ENCODE measurements at places on chromosomes 11 and 22.

GRCh38 chr22:42930810-42931420 lies 73.8 kb upstream of the ARFGAP3 start:
- DNase-seq: no peak

DNA sequence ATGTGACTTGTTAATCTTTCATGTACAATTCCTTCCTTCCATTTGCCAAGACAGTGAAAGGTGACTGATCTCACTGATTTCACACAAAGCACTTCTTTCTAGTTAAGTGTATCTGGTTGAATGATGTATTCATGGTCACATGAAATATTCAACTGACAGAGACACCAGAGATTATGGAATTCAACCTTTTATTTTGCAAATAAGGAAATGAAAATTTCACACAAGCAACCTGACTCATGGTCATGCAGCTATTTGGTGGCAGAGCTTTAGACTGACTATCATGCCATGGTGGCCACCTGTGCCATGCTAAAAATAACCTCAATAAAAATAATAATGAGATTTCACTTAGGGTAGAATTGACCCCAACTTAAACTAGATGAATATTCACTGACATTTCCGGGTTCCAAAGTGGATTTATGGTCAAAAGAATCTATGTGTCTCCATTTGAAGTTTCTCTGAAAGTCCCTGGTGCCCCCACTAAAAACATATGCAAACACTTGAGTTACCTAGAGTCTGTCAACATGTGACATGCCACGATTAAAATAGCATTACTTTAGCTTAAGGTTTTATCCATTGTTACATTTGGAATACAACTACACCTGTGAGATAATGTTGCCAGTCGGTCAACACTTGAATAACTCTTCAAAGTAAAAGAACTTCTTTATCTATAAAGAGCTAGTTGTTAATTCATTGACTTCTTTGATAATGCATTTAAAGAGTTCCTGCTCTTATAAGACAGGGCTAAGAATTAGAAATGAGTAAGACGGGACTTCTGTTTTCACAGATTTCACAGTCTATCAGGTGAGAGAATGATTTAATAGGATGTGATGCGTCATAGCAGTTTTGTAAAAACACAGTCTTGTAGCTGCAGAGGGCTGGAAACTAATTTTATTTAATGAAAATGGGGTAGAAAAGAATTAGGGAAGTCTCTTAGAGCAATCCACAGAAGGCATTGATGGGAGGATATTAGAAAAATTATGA lies 94.6 kb upstream of the OR9G4 start:
- no peak for DNase-seq

- DNase-seq: peak; percentile 86
These were observed 22.8 kb upstream of the PICK1 start for GRCh38 chr22:38034278-38034882.

GRCh38 chr11:77121096-77121640 lies 6.9 kb upstream of the MYO7A start:
- no peak for DNase-seq

DNA sequence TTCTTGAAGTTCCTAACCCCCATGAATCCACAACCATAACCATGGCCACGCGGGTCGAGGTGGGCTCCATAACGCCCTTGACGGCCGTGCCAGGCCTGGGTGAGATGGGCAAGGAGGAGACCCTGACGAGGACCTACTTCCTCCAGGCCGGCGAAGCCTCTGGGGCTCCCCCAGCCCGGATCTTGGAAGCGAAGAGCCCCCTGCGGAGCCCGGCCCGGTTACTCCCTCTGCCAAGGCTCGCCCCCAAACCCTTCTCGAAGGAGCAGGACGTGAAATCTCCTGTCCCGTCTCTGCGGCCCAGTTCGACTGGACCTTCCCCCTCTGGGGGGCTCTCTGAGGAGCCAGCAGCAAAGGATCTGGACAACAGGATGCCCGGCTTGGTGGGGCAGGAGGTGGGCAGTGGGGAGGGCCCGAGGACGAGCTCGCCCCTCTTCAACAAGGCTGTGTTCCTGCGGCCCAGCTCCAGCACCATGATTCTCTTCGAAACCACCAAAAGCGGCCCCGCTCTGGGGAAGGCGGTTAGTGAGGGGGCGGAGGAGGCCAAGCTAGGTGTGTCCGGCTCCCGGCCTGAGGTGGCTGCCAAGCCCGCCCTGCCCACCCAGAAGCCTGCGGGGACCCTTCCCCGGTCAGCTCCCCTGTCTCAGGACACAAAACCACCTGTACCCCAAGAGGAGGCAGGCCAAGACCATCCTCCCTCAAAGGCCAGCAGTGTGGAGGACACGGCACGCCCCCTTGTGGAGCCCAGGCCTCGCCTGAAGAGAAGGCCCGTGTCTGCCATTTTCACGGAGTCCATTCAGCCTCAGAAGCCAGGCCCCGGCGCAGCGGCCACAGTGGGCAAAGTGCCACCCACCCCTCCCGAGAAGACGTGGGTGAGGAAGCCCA lies 75.7 kb downstream of the KIAA1671 start:
- no peak for DNase-seq

DNA sequence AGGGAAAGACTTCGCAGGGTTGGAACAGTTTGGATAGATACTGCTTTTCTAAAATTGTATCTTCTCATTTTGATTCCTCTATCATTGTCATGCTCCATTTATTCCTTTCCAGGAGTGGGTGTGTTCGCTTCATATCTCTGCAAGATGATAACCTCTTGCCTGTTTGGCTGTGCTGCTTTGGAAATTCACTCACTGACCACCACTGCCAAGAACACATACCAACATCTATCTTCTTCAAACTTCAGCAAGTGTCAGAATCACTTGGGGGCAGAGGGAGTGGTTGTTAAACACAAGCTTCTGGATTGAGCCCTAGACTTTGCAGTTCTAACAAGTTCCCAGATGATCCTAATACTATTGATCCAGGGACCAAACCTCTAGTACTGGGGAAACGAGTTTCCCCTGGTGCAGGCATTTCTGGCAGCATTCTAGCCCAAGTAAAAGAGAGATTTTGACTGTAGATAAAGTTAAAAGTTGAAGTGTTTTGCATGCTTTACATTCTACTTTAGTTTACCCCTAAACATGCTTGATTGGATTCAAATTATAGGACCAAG lies 11.5 kb upstream of the DKK3 start:
- DNase-seq: no peak

DNA sequence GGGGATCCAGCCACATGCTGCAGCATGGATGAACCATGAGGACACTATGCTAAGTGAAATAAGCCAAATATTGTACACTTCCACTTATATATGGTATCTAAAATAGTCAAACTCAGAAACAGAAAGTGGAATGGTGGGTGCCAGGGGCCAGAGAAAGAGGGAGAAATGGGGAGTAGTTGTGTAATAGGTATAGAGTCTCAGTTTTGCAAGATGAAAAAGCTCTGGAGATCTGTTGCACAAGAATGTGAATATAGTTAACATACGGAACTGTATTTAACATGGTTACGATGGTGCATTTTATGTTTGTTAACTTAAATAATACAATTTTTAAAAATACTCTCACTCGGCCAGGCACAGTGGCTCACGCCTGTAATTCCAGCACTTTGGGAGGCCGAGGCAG lies 21.2 kb downstream of the GDPD5 start:
- no peak for DNase-seq
